ENCODE measurements at places on chromosomes 11 and 22. TPM values are rescaled to one million over a fixed set of nuclear protein-coding genes. Genes with fewer than 3 reads are reported as not detected.

Gene LDLRAD3
- 15.0 TPM for total RNA-seq

Gene TCF20
- total RNA-seq = 40.5 TPM

Gene EXPH5
- total RNA-seq = 0.59 TPM

Gene OR10A3
- total RNA-seq = not detected

Gene SEZ6L
- not detected for total RNA-seq

Gene SREBF2
- 119 TPM for total RNA-seq

Gene UBQLN3
- not detected for total RNA-seq

Gene ALDH3B1
- total RNA-seq = 4.7 TPM

Gene HSPA8
- total RNA-seq = 1,086 TPM

DNA sequence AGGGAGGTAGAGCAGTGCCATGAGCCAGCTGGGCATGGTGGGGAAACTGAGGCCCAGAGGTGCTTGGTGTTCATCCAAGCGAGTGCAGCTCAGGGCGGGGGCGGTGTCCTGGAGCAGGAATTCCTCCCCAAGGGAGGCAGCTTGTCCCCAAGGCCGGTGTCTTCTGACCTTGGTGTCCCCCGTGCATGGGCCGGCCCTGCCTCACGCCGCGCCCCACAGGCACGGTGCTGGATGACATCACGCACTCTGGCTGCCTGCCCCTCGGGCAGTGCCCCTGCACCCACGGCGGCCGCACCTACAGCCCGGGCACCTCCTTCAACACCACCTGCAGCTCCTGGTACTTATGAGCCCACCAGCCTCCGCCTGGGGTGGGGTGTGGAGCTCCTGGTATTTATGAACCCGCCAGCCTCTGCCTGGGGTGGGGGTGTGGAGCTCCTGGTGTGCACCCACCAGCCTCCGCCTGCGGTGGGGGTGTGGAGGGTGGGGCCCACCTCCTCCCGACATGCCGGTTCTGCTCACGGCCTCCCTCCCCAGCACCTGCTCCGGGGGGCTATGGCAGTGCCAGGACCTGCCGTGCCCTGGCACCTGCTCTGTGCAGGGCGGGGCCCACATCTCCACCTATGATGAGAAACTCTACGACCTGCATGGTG lies 6.7 kb downstream of the MUC5B start:
- no peak for DNase-seq

DNA sequence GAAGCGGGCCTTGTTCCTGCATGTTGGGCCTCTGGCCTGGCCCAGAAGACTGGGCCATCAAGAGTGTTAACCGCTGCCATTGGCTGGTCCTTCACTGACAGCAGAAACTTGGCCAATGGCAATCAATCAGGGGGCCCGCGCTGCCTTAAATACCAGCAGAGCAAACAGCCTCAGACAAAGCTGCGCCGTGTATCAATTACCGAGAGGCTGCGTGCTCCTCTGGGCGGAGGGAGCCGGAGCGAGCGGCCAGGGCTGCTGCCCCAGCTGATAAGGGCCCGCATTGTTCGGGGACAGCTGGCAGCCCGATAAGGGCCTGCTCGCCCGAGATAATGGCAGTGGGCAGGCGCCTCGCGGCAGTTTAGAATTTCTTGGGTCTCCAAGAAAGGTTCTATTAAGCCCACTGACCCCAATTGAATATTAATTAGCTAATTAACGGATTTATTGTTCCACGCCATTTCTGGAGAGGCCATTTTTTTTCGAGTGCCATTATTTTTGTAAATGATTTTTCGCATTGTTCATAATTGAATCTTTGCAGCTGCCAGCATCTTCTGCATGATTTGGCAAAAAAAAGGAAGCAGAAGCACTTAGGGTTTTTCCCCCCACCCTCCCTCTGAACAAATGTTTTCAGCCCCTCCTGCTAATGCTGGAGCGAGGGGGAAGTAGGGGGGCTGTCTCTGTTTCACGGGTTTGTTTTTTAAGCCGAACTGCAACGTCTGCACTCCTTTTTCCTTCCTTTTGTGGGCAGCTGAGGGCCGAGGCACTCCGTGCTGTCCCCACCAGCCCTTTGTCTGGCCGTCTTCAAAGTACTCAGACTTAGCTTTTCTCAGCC lies 37.6 kb upstream of the RIC3 start:
- peak; percentile 73 for DNase-seq

DNA sequence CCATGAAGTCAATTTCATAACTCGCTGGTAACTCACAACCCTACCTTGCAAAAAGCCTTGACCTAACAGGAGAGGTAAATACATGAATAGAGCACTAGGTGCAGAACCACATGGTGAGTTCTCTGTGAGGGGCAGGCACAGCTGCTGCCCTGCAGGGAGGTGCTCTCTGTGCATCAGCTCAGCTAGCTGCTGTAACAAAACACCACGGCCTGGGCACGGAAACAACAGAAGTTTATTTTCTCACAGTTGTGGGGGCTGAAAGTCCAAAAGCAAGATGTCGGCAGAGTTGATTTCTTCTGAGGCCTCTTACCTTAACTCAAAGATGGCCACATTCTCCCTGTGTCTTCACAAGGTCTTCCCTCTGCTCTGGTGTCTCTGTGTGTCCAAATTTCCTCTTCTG lies 13.0 kb upstream of the MRPL11 start:
- DNase-seq = no peak

DNA sequence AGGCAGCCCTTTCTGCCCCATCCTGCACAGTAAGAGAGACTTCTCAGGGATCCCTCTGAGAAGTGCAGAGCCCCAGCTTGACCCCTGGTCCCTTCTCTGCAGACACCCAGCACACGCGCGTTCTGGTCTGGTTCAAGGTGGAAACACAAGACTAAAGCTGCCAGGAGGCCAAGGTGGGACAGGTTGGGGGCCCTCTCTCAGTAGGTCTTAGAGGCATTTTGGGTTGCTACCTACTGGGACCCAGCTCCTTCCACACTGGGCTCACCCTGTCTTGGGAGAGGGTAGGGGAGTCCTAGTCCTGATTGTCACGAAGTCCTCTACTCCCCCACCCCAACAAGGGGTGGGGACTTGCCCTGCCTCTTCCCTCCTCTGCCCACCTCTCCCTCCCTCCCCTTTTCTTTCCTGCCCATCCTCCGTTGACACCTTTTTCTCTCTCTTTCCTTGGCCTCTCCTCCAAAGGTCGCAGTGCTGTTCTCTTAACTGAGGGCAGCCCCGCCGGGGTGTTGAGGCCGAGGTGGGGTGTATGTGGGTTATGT lies 763 bp upstream of the SOX10 start:
- DNase-seq = no peak

DNA sequence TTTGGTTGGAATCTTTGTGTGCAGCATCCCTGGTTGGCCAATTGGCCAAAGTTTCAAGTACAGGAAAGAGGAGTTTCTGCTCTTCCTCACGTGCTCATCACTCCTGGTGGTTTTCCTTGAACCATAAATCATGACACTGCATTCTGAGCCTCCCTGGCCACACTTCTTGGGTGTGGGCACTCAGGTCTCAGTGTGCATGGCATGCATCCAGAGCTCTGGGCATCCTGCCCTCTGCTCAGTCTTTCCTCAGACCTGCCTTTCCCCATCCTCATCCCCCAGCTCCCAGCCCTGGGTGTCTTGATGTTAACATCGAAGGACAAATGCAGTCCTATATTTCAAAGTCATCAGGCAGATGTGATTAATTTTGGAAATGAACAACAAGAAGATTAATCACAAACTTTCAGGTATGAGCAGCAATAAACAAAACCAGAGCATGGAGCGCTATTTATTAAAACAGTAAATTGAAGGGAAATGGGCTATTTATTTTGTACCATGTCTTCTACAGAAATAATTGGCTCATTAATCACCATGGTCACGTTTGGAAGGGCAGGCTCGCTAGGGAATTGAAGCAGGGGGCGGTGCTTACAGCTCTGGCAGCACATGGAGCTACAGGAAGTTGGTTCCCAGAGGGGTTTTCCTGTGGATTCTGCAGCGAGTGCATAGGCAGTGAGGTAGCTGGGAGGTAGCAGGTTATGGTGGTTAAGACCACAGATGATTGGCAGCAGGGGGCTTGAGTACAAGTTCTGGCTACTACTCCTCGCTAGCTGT lies 89.6 kb downstream of the CSNK2A3 start:
- DNase-seq = no peak

DNA sequence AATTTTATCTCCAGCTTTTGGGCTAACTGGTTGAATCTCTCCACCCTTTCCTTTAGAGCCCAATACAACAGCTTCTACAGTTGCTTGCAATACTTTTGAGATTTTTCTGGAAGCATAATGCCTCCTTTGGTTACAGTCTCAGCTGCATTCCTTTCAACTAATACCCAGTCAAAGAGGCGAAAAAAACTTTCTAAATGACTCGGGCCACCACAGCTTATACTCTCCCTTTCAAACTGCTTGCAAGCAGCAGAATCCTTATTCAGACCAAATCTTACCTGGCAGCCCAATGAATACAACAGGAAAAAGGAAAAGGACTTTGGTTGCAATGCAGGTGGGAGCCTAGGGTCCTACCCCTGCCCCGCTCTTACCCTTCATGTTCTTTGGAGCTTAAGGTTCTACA lies 15.8 kb downstream of the JAML start:
- DNase-seq = no peak

DNA sequence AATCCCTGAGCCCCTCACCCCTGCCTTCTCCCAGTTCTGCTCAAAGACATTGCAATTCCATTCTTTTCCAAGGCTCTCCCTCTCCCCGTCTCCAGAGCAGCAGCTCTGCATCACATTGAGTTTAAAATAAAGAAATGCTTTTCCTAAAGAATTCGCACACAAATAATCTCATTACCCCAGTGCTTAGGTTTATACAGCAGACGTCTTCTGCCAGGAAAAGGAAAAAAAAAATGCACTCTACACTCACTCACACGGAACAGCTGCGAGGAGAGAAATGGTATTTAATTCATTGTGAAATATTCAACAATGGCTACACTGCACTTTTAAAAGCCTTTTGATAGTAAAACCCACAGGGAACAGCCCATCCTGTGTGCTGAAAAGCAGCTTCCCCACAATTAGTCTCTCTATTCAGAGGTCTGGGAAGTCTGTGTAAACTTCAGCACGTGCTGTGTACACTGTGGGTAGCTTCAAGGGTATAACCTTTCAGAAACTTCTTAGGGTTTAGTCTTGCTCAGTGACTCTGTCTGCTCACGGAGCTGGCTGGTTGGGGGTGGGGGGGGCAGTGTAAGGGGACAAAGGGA lies 42.8 kb downstream of the ETS1 start:
- no peak for DNase-seq

- DNase-seq = no peak
Observed at GRCh38 chr11:2746401-2747247, 46.8 kb upstream of the KCNQ1OT1 start.

DNA sequence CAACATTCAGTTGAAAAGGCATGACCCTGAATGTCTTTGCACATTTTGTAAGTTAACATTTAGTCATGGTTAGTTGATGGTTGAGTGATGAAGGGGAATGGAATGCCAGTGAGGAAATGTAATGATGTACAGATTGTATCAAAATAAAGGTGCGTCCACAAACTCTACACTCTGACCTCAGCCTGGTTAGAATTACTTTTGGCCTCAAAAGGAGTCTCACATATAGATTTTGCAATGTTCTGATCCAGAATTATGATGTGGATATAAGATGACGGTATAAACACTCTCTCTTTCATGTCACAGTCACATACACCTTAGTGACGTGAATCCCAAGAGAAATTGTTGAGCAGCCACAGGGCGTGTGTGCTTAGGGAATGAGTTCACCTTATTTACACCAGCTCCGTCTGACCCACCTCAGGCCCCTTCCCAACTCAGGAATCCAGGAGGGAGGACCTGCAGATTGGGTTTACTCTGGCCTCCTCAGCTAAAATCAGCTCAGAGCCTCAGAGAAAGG lies 100.1 kb downstream of the RDX start:
- no peak for DNase-seq

DNA sequence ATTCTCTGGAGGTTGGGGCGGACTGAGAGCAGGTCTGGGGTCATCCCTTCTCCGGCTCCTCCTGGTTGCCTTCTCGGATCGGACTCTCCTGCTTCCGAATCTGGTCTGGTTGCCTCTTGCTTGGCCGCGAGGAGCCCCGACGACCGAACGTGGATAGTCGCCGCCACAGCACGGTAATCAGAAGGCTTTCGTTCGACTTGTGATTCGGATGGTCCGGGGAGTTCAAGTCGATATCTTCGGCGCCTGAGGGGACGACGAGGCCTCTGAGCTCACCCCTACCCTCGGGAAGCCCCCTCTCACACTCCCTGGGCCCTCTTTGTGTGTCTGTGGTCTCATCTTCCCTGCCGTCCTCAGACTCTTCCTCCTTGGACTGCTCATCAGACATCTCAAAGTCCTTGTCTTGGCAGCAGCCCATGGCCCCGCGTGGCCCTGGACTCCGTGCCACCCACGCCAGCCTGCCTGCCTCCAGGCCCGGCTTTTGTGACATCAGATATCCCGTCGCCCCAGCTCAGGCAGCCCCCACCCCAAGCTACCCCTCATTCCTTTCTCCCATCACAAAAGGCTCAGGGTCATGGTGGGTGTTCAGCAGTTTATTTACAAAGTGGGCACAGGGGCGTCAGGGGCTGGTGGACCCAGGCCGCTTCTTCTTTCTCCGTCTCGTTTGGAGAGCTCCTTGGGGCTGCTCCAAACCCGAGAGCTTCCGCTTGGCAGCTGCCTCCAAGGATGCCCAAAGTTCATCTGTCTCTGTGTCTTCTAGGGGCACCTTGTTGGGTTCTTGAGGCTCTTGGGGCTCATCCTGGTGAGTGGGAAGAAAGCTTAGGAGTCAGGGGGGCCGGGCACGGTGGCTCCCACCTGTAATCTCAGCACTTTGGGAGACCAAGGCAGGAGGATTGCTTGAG lies at the start of gene TEX54:
Gene TEX54 (minus strand): TSS at position 506 of the 899 bp plus-strand sequence.
- peak; percentile 82 for DNase-seq

GRCh38 chr11:14902650-14903350 lies 10.8 kb upstream of the CYP2R1 start:
- DNase-seq = no peak

- no peak for DNase-seq
Observed at GRCh38 chr11:77340501-77340900, 39.0 kb upstream of the GDPD4 start.

- no peak for DNase-seq
Observed at GRCh38 chr11:33387581-33387980, 130.4 kb downstream of the HIPK3 start.

GRCh38 chr11:112128483-112129121 lies 35.3 kb downstream of the IL18 start:
- DNase-seq = no peak

- DNase-seq = no peak
Observed at GRCh38 chr11:36215693-36216060, 73.5 kb downstream of the COMMD9 start.

- DNase-seq = no peak
Observed at GRCh38 chr11:119019996-119020395, 1.4 kb downstream of the TRAPPC4 start.

DNA sequence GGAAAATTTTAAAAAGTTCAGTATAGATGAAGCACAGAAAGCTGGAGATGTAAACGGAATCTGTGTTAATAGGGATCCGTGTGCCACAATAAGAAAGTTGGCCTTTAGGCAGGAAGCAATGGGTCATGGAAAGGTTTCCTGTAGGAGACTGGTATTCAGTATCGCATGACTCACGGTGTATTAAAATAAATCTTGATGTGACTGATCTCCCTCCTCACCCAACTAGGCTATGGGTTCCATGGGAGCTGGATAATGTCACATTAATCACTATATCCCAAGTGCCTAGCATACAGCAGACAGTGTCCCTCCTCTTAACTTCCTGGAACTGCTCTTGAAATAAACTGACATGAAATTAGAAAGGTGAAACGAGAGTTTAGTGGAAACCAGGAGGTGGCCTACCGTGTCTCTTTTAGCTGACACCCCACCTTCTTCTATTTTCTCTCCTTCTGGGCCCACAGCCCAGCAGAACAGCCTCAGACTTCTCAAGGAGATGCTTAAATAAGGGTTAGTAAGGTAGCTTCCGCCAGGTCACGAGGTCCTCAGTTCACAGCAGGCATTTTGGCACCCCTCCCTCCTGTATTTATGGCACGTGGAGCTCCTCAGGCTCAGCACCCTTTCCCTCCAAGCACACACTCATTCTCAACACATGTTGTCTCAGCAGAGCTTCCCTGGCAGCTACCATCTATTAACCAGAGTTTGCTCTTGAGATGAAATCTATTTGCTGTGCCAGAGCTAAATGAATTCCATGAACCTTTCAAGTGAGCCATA lies 118.8 kb downstream of the NXPE2 start:
- no peak for DNase-seq
